Mesenchymal stem cell (in vitro differentiated cells and primary cell): ENCODE measurements at places on chromosomes 4 and X.
A peak's percentile ranks its signal among the peaks of the same experiment; 100 is the strongest.

DNA sequence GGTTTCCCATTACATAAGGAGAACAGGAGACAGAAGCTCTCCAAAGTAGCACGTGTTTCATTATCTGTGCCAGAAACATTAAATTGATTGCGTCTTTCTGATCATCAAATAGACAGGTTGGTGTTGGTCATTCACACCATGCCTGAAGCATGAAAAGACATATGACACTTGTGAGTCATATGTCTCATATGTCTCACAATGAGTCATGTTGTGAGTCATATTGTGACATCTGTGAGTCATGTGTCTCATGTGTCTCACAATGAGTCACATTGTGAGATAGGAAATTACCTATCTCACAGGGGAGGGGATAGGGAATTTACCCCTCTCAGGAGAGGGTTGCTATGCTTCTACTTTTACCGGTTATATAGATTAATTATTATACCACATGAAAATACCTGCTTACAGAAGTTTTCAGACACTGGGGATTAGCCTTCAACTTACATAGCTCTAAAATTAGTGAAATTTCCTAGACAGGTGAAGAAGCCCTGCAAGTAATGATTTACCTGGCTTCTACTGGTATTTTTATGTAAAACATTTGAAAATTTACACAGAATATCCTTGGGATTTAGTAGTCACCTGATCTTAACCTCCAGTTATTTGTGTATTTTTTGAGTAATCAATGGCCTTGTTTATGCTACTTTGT is 80.8 kb downstream of the NPFFR2 start:
- DNase-seq: peak; percentile 94

GRCh38 chr4:147704846-147705245 is 20.9 kb upstream of the PRMT9 start:
- DNase-seq: no peak

GRCh38 chr4:20259707-20260106 is 8.0 kb downstream of the SLIT2 start:
- DNase-seq: no peak

DNA sequence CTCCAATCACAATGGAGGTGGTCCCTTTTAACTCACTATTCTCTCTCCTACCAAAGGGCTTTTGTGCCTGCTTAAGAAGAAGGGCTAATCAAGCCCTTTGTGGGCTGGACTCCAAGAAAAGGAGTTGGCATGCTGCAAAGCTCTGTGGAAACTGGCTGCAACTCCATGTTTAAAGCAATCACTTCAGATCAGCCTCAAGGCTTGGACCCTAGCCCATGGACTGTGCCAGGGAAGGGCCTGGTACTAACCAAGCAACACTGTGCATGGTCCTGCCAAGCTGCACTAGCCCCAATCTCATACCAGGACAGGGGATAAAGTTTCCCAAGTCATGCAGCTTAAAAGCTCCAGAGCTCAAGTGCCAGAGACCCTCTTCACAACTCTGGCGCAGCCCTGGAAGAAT is 86.7 kb downstream of the ATP8A1 start:
- DNase-seq: no peak

DNA sequence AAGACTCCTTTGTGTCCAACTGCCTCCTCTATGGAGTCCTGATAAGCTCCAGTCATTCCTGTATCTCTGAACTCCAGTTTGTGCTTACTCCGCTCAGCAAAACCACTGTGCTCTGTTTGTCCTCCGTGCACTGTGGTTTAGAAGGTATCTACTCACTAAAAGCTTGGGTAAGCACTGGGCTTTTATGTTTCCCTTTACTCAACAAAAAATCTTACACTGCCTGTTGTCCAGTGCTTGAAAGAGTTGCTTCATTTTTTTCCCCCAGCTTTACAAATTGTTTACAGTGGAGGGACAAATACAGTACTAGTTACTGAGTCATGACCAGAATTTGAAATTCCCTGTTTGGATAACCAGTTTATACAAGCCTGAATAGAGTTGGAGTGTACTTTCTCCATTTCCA is 545.3 kb upstream of the FAT1 start:
- peak; percentile 96 for DNase-seq

- no peak for DNase-seq
Observed at GRCh38 chr4:100023800-100024199, 73.7 kb upstream of the H2AZ1 start.
